ENCODE measurements at places on chromosomes 2 and 18. TPM values are rescaled to one million over a fixed set of nuclear protein-coding genes. Genes with fewer than 3 reads are reported as not detected.

The GREB1 gene
- total RNA-seq = 2.0 TPM

DNA sequence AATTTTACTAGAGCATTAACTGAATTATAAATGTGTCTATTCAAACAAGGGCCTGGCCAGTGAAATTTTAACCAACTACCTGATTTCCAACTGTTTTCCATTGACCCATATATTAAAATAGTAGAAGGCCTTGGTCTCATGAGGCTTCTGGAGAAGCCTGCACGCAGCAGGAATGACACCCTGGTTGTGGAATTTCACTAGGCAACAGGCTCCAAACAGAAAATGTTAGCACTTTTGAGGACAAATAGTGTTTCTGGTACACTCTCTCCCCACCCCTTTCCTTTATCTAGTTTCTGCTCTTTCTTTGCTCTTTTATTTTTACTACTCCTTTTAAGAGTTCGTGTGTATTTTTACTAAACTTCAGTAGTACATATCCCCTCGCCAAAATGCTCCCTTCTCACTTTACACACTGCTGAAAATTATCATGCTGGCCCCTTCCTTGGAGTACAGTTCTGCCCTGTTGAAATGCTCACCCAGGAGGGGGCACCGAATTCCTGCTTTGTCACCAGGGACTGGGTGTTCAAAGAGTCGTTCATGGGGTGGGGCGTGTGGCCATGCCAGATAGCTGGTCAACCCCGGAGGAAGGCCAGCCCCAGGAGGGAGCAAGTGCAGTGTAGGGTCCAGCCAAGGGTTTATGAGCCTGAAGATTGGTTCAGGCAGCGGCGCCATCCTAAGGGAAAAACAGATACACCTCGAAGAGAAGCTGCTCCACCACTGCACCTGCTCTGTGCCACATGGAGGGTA, 22.1 kb upstream of the COL6A3 start:
- H3K27me3 ChIP-seq = no peaks in the 10 kb centered on the region
- peaks cover 11% of the 10 kb centered on the region for H3K4me1 ChIP-seq
- no peak overlapping the region for H3K4me3 ChIP-seq

DNA sequence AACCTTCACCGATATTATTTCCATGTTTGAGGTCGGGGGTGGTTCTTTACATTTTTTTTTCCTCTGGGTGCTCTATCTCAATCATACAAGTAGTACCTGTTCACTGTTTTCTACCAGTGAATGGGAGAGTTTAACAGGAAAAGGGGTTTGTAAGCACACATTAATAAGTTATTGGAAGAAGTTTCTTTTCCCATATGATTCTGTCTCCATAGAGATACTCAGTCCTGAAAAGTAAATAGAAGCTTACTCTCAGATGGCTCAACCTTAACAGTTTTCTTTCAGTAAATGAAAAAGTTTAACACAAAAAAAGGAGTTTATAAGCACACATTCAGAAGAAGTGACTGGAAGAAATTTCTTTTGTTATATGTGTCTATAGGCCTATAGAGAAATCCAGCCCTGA, 995.6 kb upstream of the SLC39A10 start:
- no peak overlapping the region for H3K27ac ChIP-seq
- H3K4me1 ChIP-seq = no peaks in the 10 kb centered on the region
- no peak overlapping the region for H3K4me3 ChIP-seq

- no peaks in the 10 kb centered on the region for H3K36me3 ChIP-seq
- H3K4me3 ChIP-seq = no peak overlapping the region
- DNase-seq = peak; percentile 22
- H3K27ac ChIP-seq = no peak overlapping the region
- no peaks in the 10 kb centered on the region for H3K27me3 ChIP-seq
Measured at GRCh38 chr2:175207741-175208438, 26.4 kb upstream of the ATP5MC3 start.

DNA sequence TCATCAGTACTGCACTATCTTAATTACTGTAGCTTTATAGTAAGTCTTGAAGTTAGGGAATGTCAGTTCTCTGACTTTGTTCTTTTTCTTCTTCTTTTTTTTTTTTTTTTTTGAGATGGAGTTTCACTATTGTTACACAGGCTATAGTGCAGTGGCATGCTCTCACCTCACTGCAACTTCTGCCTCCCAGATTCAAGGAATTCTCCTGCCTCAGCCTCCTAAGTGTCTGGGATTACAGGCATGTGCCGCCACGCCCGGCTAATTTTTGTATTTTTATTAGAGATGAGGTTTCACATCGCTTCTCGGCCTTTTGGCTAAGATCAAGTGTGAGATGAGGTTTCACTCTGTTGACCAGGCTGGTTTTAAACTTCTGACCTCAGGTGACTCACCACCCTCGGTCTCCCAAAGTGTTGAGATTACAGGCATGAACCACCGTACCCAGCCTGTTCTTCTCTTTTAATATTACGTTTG, 41.9 kb upstream of the TANC1 start:
- no peak overlapping the region for H3K27ac ChIP-seq
- H3K4me1 ChIP-seq = no peaks in the 10 kb centered on the region
- no peak overlapping the region for H3K4me3 ChIP-seq
- no peaks in the 10 kb centered on the region for H3K27me3 ChIP-seq
- no peak for DNase-seq

Measured in gastrocnemius medialis (tissue), 4 donors.